ENCODE measurements at places on chromosomes 7 and 10.

GRCh38 chr7:208816-209215 is 16.4 kb downstream of the FAM20C start:
- no peak for DNase-seq

DNA sequence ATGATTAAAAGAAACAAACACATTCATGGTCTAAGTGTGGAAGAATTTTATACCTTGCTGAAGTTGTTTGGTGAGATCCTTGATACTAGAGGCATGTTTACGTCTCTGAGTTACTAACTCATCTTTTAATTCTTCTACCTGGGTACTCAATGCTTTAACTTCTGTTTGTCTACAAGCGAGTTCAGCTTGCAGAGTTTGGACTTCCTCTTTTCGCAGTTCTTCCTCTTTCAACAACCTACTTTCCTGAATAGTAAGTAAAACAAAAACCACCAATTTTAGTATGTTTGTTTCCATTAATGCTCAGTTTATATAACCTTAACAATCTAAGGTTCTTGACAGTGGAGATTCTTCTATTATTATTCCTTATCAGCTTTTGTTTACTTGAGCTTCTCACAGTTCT is 42.9 kb downstream of the CCDC186 start:
- no peak for DNase-seq

DNA sequence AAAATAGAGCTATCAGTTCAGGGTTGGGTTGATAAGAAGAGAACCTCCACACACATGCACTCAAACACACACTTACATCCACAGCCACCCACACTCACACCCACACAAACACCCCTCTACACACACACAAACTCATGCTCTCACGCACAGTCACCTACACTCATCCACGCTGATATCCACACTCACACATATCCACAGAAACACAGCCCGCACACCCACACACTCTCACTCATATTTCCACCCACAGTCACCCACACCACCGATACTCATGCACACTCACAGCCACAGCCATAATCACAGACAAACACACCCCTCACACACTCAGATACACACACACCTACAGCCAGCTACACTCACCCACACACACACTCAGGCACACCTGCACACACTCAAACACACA is 333.0 kb upstream of the TPK1 start:
- DNase-seq, result no peak

- DNase-seq, result no peak
Observed at GRCh38 chr10:12852687-12853086, 148.8 kb downstream of the CCDC3 start.

- DNase-seq, result no peak
Observed at GRCh38 chr10:132985546-132985900, 43.2 kb upstream of the CFAP46 start.

GRCh38 chr7:8295638-8296361 is 33.8 kb upstream of the ICA1 start:
- DNase-seq, result peak; percentile 71

DNA sequence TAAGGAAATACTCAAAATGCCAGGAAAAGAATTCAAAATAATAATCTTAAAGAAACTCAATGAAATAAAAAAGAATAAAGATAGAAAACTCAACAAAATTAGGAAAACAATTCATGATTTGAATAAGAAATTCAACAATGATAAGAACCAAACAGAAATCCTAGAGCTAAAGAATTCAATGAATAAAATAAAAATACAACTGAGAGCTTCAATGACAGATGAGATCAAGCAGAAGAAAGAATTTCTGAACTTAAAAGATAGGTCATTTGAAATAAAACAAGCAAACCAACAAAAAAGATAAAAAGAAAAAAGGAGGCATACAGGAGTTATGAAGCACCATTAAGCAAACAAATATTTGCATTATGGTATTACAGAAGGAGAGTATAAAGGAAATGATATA is 5.6 kb upstream of the AKR1B1 start:
- DNase-seq, result no peak

DNA sequence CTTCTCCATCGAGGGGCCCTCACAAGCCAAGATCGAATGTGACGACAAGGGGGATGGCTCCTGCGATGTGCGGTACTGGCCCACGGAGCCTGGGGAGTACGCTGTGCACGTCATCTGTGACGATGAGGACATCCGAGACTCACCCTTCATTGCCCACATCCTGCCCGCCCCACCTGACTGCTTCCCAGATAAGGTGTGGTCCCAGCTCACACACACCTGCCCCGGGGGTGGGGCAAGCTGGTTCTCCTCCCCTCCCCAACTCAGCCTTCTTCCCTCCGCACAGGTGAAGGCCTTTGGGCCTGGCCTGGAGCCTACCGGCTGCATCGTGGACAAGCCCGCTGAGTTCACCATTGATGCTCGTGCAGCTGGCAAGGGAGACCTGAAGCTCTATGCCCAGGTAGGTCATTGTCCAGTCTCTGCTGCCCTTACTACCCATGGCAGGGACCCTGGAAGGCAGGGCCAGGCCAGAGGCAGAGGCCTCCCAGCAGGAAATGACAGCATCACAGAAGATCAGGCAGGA is 11.0 kb downstream of the FLNC start:
- peak; percentile 42 for DNase-seq

DNA sequence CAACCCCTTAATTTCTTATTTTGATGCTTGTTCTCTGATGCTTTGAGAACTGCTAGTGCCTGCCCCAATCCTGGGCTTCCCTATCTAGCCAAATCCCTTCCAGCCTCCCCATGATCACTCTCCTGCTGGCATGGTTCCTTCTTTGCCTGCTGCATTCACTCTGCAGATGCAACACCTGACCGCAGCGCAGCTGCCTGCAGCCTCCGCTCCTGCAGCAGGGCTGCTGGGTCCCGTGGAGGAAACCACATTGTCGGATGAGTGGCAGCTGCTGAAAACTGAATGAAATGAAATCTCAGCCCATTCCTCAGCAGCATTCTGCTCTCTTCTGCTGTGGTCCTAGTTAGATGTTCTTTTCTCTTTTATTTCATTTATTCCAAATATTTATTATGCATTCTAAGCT is 320.3 kb downstream of the CCDC3 start:
- no peak for DNase-seq

GRCh38 chr7:111108000-111108399 is 17.1 kb downstream of the LRRN3 start:
- DNase-seq, result no peak

DNA sequence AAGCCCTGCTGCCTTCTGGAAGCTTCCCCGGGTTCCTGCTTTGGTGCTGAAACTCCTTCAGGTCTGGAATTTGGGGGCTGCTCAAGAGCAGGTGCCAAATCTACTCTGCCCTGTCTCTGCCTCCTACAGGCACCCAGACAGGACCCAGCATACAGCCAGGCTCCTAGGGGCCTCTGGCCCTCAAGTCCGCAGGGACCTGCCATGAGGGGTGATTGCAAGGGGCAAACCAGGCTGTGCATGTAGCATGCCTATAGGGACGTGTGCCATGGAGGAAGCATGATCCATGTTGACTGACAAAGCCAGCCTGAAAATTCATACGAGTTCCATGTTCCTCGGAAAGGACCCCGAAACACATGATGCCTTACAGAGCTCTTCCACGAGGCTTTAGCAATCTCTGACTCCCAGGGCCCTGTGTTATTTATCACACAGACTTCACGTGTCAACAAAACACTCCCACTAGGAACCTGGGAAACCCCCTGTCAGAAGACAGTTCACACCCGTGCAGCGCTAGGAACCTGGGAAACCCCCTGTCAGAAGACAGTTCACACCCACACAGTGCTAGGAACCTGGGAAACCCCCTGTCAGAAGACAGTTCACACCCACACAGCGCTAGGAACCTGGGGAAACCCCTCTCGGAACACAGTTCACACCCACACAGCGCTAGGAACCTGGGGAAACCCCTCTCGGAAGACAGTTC is 75.3 kb upstream of the DNAAF5 start:
- peak; percentile 28 for DNase-seq

- no peak for DNase-seq
Observed at GRCh38 chr10:75051308-75051707, 60.1 kb upstream of the SAMD8 start.

DNA sequence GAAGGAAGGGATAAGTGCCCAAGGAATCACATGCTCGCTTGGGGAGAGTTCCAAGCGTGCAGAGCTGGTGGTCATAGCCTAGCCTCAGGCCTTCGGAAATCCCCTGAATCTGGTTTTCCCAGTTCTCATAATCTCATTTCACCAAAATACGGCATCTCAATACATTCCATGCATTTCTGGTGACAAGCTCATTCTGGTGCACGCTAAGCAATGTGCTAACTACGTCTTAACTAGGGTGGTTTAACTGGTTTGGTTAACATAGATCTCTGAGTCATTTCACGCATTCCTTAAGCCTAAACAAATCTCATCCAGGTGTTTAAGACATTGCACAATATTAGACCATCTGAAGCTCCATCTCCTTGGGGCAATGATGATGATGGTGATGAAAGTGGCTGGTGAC is 72.9 kb upstream of the STEAP1B start:
- no peak for DNase-seq

DNA sequence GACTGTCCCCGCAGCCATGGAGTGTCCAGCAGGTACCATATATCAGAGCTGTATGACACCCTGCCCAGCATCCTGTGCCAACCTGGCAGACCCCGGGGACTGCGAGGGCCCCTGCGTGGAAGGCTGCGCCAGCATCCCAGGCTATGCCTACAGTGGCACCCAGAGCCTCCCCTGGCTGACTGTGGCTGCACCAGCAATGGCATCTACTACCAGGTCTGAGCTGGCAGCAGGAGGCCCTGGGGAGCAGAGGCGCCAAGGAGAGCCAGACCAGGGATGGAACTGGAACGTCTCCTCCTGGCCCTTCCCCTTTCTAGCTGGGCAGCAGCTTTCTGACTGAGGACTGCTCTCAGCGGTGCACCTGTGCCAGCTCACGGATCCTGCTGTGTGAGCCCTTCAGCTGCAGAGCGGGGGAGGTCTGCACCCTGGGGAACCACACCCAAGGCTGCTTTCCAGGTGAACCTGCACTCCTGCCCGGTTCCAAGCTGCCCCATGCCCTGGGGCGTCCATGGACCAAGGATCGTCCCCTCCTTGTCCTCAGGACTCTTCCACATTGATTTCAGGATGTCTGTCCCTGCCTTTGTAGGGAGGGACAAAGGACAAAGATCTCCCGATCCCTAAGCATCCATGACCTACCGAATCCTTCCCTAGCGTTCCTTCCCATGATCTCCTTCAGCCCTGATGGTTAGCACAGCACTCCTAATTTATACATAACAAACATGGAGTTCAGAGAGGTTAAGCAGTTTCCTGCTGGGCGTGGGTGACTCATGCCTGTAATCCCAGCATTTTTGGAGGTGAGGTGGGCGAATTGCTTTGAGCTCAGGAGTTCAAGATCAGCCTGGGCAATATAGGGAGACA is 33.3 kb downstream of the EPHB4 start:
- no peak for DNase-seq

DNA sequence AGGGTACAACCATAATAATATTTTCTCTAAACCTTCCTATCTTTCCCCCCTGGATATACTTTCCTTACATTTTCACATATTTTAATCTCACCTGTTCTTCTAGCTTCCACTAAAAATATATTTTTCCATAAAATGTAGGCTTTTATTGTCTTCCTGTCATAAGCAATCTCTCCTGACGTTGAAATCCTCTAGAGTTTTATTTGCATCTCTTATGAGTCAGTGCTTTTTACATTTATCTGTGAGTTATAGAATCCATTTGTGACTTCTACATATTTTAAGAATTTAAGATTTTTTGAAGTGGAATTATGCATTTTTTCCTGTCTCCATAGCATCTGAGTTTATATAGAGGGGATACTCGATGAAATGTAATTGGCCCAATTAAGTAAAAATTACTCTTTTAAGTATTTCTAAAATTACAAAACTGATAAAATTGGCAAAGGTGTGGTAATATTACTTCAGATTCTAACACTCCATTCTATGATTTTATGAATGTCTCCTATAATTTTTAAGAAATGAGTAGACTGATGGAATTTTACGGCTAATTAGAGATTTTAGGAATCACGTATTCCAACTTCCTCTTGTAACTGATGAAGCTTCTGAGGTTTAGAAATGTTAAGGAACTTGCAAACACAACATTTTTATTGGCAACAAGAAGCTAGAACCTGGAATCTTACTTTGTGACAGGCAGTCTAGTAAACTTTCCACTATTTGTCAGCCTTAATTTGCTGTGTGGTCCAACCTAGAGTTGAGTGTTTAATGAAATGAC is 422.9 kb upstream of the SEMA3A start:
- DNase-seq, result no peak

DNA sequence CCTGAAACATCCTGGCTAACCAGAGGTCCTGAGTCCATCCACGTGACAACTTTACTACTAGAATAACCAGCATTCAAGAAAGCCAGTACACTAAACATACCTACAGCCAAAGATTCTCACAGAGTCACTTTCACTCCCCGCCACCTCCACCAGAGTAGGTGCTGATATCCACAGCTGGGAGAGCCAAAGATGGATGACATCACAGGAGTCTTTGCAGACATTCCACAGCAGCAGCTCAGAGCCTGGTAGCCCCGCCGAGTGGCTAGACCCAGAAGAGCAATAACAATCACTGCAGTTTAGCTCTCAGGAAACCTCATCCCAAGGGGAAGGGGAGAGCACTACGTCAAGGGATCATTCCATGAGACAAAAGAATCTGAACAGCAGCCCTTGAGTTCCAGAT is 13.5 kb upstream of the ADAM22 start:
- DNase-seq, result no peak

DNA sequence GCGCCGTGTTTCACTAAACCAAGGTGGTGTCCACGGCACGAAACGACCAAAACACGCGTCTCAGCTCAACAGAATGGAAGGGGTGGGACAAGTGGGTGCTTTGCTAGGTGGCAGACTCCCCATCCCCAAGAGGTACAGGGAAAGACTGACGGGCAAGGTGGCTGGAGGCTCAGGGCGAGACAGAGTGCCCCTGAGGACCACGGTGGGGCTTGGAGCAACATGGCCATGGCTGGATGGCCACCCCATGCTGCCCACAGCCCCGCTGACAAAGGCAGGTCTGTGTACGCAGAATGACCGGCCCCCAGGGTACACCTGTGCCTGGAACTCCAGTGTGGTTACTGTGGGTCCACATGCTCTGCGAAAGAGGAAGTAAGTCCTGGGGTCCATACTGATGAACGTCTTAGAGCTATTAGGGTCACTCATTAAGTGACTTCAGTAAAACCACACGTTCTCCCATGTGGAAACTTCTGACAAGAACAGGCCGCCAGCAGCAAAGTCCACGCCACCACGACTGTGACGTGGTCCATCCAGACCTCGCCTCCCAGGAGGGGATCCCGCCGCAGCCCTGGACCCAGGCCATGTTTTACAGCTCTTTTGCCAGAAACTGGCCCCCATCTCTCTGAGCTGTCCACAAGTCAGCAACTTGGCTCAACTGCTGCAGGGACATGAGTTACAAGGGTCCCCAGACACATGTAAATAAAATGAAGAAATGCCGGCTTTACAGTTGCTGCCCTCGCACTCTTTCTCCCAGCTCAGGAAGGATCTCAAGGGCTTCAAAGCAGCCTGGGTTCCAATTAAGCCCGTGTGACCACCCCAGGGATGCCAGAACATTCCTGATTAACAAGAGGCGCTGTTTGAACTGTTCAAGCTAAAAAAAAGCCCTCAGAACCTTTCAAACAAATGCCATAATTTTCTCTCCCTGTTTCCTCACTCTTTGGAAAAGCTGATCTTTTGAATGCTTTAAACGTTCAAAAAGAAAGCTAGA is 66.8 kb downstream of the MAD1L1 start:
- DNase-seq, result no peak

All from CD4-positive, alpha-beta T cell treated with Interferon alpha-2 for 1 hour (primary cell).